ENCODE measurements at places on chromosomes 7 and 10. TPM values are rescaled to one million over a fixed set of nuclear protein-coding genes. Genes with fewer than 3 reads are reported as not detected.

DNA sequence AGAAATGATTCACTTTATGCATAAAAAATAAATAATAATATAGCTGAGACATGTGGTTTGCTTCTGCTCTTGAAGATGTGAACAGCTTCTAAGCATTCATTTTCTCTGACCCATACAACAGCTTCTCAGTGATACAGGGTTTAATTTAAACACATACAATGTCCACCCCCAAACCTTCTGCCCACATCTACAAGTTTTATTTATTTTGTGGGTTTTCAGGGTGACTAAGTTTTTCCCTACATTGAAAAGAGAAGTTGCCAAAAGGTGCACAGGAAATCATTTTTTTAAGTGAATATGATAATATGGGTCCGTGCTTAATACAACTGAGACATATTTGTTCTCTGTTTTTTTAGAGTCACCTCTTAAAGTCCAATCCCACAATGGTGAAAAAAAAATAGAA, 17.2 kb downstream of the INHBA start:
- DNase-seq: no peak

CASD1 gene
- total RNA-seq: 17.1 TPM

GRCh38 chr7:74183142-74183541, 9.0 kb downstream of the EIF4H start:
- no peak for DNase-seq

- DNase-seq: no peak
Observed at GRCh38 chr10:77537071-77537470, 100.5 kb downstream of the KCNMA1 start.

GRCh38 chr7:29723599-29723998, 82.7 kb upstream of the WIPF3 start:
- no peak for DNase-seq

- no peak for DNase-seq
Observed at GRCh38 chr7:45001138-45001694, 1.2 kb downstream of the CCM2 start.

All from heart left ventricle (tissue), 16 donors.